Globus pallidus (tissue), 1 donor: ENCODE measurements at places on chromosomes 2 and 18.

DNA sequence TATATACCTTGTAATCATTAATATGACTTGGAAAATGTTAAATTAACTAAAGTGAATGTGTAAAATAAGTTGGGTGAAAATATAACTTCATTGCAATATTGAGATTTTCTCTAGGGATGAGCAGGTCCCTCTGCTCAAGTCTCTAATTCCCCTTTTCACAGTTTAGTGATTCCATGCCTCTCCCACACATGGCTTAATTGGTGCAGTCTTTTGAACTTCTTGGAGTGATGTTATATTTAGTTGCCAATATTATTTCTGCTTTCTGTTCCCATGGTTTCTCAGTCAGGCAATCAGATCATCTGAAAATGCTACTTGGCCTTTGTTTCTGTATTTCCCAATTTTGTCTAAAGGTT lies 233.7 kb upstream of the SPOPL start:
- no peak for DNase-seq

- DNase-seq = no peak
Observed at GRCh38 chr2:24985511-24985910, 13.8 kb upstream of the DNAJC27 start.

GRCh38 chr2:148664229-148664628 lies 19.7 kb downstream of the EPC2 start:
- no peak for DNase-seq

DNA sequence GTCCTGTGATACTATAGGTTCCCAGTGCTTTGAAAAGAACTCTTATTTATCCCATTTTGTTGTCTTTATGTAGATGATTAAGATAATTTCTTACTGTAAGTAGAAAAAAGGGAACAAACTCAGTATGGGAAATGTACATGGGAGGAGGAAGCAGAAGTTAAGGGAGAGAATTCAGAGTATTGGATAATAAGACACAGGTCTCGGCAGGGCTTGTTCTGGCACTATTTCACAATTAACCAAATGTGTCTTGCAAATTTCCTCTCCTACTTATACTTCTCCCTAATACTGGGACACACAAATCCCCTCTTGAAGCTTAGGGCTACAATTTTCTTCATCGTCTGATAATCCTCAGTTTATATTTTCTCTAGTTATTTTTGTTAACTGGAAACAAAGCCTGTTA lies 744.0 kb downstream of the ADCYAP1 start:
- DNase-seq = no peak

- DNase-seq = no peak
Observed at GRCh38 chr2:144596073-144596871, 76.4 kb upstream of the ZEB2 start.
